Astrocyte of the spinal cord (primary cell): ENCODE measurements at places on chromosomes 3 and 15.

DNA sequence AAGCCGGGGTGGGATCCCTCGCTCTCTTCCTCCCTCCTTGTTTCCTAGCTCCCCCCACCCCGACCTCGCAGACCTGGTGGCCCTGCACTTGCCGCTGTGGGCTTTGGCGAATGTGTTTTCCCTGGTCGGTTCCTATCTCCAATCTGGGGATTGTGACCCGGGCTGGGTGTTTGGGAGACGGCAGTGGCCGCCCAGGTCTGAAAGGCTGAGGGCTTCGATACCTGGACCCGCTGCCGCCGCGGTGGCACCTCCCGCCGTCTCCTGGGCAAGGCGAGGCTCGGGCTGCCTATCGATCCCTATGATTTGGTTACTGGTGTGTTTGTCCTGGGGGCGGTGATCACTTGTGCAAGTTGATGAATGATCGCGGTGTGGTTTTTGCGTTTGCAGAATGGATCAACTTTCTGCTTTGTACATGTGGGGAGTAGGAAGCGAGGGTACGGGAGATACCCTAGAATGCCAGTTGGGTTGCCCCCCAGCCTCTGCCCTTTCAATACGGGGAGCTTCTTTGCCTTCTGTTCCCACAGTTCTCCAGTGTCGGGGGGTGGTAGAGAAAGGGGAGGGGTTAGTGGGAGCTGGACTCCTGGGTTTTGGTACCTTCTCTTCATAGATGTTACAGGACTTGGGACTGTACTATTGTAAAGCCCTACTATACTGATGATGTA, 3.0 kb downstream of the BBX start:
- DNase-seq: no peak

- DNase-seq: no peak
Observed at GRCh38 chr3:76111808-76112207, 326.5 kb upstream of the ZNF717 start.

- DNase-seq: no peak
Observed at GRCh38 chr3:49674497-49674983, 389 bp downstream of the APEH start.

DNA sequence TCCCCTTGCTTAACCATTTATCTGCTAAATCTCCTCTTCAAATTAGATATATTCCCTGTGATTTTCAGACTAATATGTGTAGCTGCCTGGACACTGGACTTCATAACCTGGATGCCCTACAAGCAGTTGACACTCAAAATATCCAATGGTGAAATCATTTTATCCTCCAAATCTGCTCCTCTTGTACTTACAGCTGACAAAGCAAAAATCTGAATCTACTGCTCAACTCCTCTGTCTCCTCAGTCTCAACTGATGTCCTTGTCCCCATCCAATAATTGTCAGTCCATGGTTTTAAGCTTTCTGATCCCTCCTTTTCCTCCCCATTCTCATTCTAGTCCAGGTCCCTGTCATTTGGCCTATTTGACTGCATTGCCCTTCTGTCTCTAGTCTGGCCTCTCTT, 411.8 kb downstream of the TBC1D5 start:
- DNase-seq: no peak

- DNase-seq: no peak
Observed at GRCh38 chr15:79977431-79978054, 6.5 kb upstream of the BCL2A1 start.

GRCh38 chr15:72445426-72445825, 28.7 kb upstream of the ARIH1 start:
- DNase-seq: no peak

DNA sequence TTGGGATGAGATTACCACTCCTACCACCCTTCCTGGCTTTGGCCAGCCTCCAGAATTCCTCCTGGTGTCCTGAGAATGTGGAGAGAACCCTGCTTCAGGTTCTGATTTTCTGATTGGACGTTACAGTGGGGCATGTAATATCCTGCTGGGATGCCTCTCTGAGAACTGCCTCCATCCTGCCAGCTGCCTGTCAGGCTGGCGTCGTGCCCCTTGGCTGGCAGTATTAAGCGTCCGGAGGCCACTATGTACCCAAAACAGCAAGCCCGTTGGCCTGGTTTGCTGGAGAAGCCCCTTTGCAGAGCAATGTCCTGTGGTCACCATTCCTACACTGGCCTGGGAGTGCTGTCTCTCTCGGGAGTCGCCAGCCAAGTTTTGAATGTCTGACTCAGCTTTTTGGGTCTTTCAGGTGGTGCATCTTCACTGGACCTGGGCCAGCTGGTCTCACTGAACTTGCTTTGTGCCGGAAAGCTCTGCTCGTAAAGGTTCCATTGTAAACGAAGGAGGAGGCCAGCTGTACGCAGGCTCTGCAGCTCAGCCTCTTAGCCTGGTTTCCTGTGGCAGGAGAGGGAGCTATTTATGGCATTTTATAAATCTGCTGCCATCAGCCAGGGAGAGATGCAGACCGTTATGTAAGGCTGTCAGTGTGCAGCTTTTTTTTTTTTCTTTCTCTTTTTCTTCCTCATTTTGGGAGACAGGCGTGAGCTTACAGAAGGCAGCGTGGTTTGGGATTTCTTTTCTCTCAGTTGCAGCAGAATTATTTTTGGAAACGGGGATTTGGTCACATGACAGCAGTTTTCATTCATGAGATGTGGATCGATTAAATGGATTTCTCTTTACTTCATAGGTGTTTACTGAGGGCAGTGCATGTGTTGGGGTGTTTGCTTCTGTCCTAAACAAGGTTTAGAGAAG, 19.0 kb upstream of the TRAK1 start:
- peak; percentile 72 for DNase-seq

DNA sequence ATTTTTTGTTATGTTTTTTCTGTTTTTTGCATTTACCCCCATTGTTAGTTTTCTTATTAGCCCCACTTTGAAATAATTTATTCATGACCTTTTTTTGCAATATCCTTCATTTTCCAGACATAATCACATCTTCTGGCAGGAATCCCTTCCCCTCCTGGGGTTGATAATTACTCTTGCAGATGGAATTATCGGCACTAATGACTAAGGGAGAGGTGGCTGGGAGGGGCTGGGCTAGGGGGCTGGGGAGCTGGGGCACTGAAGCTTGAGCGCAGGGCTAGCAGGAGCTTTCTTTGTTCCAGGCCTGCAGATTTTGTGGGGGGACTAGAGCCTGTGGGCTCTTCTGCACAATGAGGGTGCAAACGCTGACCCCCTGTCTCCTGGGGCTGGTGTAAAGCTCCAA, 77.8 kb downstream of the RAB11A start:
- no peak for DNase-seq
